Activated CD8-positive, alpha-beta memory T cell treated with anti-CD3 and anti-CD28 coated beads for 4 hours (primary cell): ENCODE measurements at places on chromosomes 11 and 22.
A peak's percentile ranks its signal among the peaks of the same experiment; 100 is the strongest.

DNA sequence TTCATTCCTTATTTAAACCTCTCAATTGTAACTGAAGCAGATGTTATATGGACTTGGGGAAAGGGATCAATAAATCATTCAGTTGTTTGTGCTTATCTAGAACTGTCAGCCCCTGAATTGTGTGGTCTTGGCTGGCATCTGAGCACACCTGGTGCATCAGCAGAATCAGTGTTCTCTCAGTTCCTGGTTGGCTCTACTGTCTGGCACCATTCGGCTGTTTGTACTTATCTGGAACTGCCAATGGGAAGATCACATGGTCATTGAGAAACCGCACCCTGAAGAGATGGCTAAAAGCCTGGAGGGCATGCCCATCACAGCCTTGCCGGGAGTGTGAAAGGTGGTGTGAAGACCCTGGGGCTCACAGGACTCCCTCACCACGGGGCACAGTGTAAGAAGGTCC lies 37.1 kb upstream of the EHF start:
- no peak for DNase-seq

- no peak for DNase-seq
Observed at GRCh38 chr11:19805827-19806226, 93.2 kb downstream of the NAV2 start.

DNA sequence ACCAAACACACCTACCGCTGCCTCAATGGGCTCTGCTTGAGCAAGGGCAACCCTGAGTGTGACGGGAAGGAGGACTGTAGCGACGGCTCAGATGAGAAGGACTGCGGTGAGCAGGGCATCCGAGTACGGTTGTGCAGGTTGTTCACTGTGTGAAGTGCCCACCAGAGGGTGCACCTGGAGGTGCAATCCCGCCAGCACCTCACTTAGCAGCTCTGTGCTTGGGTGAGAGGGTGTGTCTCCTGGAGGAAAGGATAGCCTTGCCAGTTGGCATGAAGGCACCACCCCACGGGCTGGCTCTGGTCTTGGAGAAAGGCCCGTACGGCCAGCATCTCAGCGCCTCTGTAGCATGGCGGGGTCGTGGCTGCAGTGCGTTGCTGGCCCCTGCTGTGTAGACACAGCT lies 39.4 kb downstream of the ST14 start:
- DNase-seq = no peak

DNA sequence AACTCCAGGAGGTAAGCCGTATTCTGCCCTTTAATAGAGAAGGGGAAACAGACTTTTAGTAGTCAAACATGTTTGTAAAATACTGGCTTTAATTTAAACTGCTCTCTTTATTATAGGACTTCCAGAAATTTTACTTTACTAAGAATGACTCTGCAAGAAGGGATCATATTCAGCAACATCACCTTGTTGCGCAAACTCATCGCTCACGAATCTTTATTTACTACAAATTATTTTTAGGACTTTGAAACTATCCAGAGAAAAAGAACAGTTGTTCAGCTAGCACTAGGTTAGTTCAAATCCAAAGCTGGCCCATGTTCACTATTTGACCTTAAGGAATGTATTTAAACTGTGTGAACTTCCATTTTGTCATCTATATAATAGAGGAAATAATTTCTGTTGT lies 498.3 kb upstream of the TENM4 start:
- DNase-seq = no peak

DNA sequence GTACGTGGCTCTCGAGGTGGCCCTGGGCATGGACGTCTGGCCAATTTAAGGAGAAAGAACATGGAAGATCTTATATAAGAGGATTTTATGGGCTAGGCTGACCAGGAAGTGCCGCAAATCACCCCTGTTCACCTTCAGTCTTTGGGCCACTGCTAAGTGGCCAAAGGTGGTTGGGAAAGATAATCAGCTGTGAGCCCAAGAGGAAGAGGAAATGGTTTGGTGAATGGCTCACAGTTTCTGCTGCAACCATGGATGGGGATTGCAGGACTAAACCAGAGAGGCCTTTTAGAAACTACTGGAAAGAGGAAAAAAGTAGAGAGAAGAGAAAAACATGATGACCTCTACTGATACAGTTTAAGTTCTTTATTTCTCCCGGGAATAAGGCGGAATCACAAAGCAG lies 96.0 kb upstream of the ARHGAP20 start:
- DNase-seq = no peak

GRCh38 chr22:18001040-18001893 lies 23.1 kb downstream of the MICAL3 start:
- DNase-seq = peak; percentile 43

GRCh38 chr11:14022251-14022650 lies 59.7 kb downstream of the SPON1 start:
- DNase-seq = no peak

DNA sequence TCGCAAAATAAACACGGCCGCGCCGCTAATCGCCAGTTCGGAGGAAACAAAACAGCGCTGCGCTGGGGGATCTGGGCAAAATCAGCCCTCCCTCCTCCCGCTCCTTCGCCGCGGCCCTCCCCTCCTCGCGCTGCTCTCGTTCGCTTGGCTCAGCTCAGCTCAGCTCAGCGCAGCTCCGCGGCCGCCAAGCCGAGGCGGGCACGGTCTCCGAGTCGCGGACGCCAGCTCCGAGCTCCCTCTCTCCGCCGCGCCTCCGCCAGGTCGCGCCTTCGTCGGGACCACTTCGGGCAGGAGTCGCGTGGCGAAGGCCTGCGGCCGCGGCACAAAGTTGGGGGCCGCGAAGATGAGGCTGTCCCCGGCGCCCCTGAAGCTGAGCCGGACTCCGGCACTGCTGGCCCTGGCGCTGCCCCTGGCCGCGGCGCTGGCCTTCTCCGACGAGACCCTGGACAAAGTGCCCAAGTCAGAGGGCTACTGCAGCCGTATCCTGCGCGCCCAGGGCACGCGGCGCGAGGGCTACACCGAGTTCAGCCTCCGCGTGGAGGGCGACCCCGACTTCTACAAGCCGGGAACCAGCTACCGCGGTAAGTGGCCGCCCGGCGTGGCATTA lies at the start of gene SPON1:
TSS of gene SPON1 (plus strand) at position 162 of the 607 bp plus-strand sequence. CDS start at position 344, 182 bp downstream.
- peak; percentile 11 for DNase-seq

- DNase-seq = no peak
Observed at GRCh38 chr11:105582497-105582896, 27.4 kb upstream of the GRIA4 start.

GRCh38 chr22:39727541-39727940 lies 157.0 kb downstream of the CACNA1I start:
- DNase-seq = no peak

DNA sequence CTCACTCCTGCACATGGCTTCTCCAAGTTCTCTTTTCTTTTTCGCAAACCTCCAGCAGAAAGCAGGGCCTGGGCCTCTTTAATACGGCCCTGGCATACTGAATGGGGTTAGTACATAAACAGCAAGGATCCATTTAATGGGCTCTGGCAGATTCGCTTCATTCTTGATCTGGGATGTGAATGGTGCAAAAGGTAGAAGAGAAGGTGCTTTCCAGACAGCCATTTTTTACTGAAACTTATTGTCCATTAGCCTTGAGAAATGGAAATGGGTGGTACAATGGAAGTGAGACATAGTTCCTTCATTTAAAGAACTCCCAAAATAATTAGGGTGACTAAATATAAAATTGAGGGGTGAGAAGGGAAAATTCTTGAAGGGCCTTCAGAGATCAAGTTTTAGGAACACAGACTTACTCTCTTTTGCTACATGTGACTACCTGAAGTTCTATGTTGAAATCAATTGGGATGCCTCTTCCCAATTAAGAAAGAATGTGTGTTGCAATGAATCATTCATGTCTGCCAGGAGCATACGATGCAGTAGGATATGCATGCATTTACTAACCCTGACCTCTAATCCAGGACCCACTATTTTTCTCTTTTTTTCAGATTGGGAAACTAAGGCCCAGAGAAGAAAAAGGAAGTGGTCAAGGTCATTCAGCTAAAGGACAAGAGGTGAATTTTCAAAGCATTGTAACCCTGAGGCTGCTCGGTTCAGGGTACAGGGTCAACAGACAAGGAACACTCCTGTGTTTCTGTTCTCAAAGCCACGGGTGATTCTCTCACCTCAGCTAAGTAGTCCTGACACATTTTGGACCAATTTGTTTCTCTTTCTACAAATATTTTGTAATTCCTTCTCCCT lies 144.1 kb downstream of the BBOX1 start:
- DNase-seq = no peak

- no peak for DNase-seq
Observed at GRCh38 chr11:76695133-76695532, 24.6 kb upstream of the LRRC32 start.

GRCh38 chr22:25110596-25110845 lies 89.1 kb upstream of the CRYBB3 start:
- DNase-seq = no peak

- DNase-seq = no peak
Observed at GRCh38 chr11:19447150-19447566, 206.4 kb upstream of the E2F8 start.

GRCh38 chr11:82873919-82874333 lies 26.3 kb downstream of the PRCP start:
- DNase-seq = no peak

GRCh38 chr22:30908051-30908461 lies 60.5 kb downstream of the MORC2 start:
- DNase-seq = no peak

DNA sequence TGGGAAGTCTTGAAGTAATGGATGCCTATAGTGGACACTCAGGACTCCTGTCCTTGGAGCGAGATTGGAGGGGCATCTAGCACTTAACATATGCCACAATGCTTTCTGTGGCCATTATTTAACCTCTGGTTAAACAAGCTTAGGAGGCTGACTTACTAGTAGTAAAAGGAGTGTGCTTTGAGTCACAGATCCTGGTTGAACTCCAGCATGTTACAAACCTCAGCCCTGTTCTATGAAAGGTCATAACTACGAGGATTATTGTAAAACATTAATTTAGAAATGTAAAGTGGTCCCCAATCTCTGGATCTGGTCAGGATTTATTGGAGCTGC lies 1.1 kb upstream of the LBHD1 start:
- DNase-seq = no peak

DNA sequence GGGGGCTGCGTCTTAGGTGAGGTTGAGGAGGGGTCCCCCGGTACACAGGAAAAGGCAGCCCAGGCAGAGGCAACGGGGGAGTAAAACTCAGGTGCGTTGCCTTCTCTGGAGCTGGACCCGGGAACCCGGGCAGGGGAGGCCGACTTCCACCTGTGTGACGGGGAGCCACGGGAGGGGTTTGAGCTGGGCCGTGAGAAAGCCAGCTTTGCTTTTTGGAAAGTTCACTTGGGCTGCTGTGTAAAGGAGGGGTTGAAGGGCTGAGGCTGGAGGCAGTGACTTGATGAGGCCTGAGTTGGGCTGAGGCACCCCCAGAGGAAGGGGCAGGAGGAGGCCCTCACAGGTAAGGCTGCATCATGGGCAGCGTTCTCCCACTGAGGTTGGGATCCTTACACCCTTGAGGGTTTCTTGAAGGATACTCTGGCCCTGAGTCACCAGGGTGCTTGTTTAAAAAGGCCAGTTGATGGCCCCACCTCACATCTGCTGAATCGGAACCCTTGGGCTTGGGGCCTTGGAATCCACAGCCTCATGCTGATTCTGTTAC lies 47.2 kb downstream of the CHRDL2 start:
- no peak for DNase-seq

DNA sequence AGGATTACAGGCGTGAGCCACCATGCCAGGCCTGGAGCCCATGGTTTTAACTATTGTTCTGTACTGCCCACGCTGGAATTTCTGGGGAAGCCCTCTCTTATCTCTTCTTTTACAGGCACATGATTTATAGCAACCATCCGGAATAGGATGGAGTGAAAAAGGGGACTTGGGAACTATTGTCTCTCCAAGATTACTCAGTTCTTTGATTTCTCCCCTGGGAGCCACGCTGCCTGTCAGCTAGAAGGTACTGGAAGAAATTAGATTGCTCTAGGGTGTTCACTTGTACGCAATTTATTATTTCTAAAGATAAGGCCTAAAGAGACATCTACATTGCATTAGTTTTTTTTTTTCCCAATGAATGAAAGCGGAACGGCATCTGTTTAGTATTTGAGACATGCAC lies 65.6 kb upstream of the PTPRJ start:
- no peak for DNase-seq

DNA sequence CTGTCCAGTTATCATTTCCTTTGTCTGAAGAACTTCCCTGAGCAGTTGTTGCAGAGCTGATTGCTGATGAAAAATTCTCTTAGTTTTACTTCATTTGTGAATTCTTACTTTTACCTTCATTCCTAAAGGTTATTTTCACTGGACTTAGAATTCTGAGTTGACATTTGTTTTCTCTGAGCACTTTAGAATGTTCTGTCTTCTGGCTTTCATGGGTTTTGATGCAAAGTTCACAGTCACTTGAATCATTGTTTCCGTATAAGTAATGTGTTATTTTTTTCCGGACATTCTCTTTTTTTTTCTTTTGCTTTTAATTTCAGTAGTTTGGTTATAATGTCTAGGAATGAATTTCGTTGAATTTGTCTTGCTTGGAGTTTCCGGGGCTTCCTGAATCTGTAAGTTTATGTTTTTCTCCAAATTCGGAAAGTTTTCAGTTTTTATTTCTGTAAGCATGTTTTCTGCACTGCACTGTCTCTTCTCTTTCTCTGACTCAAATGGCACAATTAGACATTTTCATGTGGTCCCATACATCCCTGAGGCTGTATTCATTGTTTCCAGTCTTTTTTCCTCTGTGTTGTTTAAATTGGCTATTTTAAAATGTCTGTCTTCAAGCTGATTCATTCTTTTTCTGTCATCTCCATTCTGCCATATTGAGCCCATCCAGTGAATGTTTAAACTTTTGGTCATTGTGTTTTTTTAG lies 68.5 kb upstream of the NARS2 start:
- no peak for DNase-seq

GRCh38 chr11:75305993-75306392 lies 45.5 kb downstream of the ARRB1 start:
- no peak for DNase-seq
